Lower leg skin (tissue), 4 donors: ENCODE measurements at places on chromosomes 2 and 18. TPM values are rescaled to one million over a fixed set of nuclear protein-coding genes. Genes with fewer than 3 reads are reported as not detected.

DNA sequence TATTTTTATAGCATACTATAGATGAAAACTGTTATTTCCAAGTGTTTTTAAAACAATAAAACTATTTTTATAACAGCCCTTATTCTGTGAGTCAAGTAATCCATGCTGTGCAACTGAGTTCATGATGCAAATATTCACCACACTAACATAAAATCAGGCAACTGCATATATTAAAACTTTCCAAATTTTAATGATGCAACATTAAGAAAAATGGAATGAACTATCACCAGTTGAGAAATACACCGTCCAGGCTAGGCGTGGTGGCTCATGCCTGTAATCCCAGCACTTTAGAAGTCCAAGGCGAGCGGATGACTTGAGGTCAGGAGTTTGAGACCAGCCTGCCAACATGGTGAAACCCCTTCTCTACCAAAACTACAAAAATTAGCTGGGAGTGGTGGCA, 114.5 kb downstream of the CDH2 start:
- no peak for DNase-seq

DNA sequence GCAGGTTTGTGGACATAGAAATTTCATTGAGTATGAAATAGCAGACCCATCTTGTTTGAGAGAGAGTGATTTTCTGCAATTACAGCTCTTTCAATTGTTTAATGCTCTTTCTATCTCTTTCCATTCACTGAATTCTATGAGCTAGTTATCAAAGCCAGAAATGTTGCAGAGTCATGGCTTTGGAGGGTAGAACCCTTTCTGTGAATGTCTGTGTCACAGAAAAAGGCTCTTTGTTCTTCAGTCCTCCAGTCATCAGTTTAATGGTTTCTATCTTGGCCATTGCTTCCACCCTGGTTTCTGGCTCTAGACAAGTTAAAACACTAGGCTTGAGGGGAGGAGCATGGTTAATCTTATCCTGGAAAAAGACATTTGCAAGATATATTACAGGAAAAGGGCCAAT, 655.0 kb downstream of the STK39 start:
- DNase-seq, result no peak

GRCh38 chr2:105114551-105114950, 76.7 kb downstream of the MRPS9 start:
- no peak for DNase-seq

- no peak for DNase-seq
These were observed 146.9 kb downstream of the CERS6 start for GRCh38 chr2:168602846-168603401.

DNA sequence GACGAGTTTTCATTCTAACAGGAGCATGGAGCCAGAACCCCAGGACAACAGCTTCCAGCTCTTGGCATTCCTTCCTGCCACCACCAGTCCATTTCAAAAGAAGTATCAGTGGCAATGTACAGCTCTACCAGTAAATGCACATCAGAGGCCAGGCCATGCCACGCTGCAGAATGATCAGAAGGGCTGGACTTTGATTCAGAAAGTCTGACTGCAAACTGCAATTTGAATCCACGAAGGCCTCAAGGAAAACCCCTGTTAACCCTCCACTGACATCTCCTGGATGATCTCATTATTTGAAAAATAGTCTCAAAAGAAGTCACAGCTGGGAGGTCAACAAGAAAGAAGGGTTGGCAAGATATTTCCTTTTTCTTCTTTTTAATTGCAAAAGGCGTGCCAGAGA, 119.2 kb downstream of the MYO5B start:
- no peak for DNase-seq

DNA sequence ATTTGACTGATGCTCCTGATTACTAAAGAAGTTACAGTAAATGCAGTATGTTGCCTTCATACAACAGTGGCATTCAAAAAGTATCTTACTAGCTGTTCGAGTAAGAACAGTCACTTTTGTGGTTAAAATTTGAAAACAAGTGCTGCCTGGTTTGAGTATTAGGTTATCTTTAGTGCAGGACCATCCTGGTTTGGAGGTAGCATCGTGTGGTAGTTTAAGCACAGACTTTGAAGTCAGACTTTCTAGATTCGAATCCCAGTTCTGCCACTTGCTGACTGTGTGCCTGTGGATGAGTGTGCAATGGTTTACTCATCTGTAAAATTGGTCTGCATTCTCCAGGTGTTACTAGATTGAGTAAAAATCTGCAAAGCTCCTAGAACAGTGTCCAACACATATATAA, 96.8 kb downstream of the SGPP2 start:
- DNase-seq, result no peak

DNA sequence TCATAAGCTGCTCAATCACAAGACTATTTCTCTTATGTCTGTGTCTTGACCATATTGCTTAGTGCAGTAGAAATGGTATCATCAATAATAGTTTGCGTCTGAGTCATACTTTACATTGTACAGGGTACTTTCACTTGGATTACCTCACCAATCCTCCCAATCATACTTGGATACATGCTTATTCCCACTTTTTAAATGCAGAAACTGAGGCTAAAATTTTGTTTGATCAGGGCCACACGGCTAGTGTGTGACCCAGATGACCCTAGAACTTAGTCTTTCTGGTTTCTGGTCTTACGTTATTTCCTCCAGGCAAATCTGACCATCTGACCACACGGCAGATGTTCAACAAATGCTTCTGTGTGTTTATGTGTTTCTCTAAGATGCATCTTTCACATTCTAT, 23.8 kb upstream of the CCL20 start:
- no peak for DNase-seq

- DNase-seq, result no peak
These were observed 62.3 kb upstream of the SNTG2 start for GRCh38 chr2:888211-888801.

DNA sequence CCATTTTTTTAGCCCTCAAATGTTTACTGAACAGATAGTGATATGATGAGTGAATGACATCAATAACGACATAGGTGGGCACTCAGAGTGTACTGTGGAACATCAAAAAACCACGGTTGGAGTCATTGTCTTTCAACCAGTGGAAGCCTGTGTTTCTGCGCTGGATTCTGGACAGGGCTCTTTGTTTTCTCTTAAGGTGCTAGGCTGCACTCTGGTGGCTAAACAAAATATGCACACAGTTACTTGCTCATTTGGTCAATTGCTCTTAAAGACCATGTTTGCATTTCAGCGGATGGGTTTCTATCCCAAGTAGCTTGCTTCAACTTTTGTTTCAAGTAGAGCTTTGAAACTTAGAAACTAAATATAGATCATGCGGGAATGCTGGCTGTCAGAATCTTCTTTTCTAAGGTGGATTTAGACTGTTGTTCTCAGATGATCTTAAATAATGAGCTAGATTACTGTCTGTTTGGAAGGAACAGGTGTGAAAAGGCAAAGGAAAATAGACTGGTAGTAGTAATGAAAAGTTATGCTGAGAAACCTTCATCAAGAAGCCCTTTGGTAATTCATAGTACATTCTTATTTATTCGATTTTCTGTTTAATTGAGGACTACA, 48.5 kb upstream of the LYPD6B start:
- no peak for DNase-seq

DNA sequence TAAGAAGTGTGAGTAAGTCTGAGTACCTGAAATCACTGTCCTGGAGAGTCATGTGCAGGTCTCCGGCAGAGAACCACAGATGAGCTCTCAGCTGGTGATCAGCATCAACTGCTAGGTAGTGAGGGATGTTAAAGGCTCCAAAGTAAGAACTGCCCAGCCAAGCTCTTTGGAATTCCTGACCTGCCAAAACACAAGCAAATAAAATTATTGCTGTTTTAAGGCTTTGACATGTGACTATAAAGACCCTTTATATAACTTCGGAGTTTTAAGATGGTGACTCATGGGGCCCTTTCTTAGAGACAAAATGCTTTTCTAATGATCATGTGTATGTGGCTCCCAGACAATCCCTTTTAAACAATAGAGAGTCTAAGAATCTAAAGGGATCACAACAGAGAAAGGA, 855.7 kb downstream of the TRIB2 start:
- no peak for DNase-seq

GRCh38 chr18:48661421-48661820, 122.6 kb downstream of the CTIF start:
- DNase-seq, result no peak

- no peak for DNase-seq
These were observed 243.8 kb downstream of the ERBB4 start for GRCh38 chr2:212294816-212295215.

DNA sequence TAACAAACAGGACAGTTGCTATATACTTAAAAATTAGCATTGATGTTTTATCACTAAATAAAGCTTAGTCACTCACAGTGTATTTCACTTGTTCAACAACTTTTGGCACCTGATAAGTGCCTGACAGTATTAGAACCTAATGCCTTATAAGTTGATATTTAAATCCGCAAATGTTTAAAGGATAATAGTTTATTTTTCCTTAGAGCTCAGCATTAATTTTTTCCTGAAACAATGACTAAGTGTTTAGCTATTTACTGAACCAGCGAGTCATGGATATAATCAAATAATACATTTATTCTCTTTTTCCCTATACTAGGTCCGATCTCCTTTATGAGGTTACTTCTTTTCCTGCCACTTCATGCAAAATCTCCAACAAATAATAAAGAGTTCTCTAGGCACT, 146.0 kb upstream of the PGAP1 start:
- no peak for DNase-seq

DNA sequence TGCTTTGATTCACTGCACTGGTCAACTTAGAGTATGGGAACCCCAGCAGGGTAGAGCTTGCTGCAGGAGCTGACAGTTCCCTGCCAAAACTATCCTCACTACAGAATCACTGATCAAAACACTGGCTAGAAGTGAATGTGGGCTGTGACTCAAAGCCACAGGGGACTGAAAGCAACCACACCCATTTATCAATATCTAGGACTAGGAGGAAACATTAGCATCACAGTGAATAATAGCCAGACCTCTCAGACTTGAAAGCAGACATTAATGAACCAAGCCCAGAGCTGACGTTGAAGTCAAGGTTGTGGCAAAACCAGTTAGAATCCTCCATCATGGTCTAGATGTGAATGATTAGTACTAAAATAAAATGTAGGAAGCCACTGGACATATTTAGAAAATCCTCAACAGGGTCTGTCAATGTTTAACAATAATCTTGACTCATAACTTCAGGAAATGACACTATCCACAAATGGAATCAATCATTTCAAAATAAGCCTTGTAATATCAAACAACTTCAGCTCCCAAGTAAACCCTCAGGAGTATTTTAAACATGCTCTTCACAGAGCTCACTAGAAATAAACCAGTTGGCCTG, 131.4 kb downstream of the CDH20 start:
- no peak for DNase-seq

GRCh38 chr2:172964511-172965139, 111.0 kb upstream of the MAP3K20 start:
- no peak for DNase-seq

The GCG gene
- total RNA-seq, result not detected

The ANKRD30B gene
- not detected for total RNA-seq

The CDH20 gene
- 2.2 TPM for total RNA-seq

The RBMS1 gene
- total RNA-seq, result 57.2 TPM

The DPY30 gene
- 76.9 TPM for total RNA-seq
